ENCODE measurements at places on chromosomes 16 and 17.

- DNase-seq, result no peak
Measured at GRCh38 chr16:15701975-15702970, 52.2 kb downstream of the NDE1 start.

GRCh38 chr16:80986557-80986956 is 20.1 kb downstream of the CMC2 start:
- DNase-seq, result no peak

GRCh38 chr16:88883946-88884345 is 17.5 kb upstream of the PABPN1L start:
- DNase-seq, result peak; percentile 23

DNA sequence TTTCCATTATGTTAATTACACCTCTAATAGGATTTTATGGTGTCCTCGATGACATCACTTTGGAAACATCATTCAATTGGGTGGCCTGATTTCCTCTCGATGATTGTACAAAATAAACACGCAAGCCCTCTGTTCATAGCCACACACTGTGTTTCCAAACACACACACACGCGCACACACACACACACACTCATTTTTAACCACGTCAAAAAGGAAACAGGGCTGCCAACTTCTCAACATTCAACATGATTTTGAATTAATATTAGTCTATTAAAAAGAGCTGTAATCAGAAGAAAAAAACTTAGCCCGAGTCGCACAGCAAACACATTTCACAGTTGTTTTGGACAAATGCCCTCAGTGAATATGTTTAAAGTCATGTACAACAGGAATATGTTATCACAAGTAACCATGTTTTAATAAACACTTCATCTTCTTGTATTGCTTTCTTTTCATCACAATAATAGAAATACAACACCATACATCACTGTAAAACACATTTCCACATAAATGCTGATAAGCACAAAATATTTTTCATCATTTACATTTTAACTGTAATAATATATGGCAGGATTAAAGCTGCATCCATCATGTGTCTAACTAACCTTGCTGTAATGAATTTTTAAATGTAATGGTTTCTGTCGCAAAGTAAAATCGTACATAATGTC is 219.1 kb upstream of the IRX3 start:
- DNase-seq, result peak; percentile 73

DNA sequence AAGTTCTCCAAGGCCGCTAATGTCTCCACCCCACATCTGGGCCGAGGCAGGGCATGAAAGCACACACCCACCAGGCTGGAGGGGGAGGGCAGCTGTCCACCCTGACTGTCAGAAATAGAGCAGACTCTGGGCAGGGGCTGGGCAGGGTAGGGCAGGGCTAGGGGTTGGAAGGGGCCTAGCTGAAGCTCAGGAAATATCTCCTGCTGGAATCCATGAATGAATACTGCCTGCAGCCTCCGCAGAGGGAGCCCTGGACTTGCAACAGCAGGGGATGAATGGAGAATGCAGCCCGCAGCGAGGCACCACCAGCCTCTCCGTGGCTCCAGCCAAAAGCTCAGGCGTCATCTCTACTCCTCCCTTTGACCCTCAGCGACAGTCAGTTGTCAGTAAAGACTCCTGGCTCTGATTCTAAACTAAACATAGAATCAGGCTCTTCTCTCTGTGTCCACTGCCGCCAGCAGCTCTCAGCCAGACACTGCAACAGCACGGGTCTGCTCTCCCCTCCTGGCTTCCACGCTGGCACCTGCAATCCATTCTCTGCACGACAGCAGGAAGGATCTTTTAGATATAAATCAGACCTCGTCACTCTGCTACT is 23.9 kb upstream of the NGFR start:
- peak; percentile 15 for DNase-seq

- DNase-seq, result peak; percentile 92
Measured at GRCh38 chr17:68511671-68512246, 471 bp upstream of the PRKAR1A start.

GRCh38 chr17:36731811-36732210 is 130.4 kb downstream of the MRM1 start:
- DNase-seq, result peak; percentile 34

GRCh38 chr17:18186627-18186982 is 3.0 kb downstream of the ALKBH5 start:
- no peak for DNase-seq

DNA sequence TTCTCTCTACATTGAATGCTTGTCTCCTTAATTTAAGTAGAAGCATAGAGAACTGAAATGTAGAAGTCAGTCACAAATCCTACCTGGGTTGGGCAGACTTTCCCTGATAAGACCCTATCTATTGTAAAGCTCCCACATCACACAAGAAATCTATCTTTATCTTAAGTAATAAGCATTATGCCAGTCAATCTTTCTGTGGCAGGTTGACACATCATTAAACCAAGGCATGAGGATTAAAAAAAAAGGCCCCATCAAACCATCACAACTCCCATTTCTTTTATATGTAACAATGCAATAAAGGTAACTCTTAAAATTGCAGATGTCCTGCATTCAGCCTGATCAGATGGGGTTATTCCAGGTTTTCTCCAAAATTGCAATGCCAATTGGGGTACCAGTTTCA is 311.8 kb downstream of the TOX3 start:
- no peak for DNase-seq

DNA sequence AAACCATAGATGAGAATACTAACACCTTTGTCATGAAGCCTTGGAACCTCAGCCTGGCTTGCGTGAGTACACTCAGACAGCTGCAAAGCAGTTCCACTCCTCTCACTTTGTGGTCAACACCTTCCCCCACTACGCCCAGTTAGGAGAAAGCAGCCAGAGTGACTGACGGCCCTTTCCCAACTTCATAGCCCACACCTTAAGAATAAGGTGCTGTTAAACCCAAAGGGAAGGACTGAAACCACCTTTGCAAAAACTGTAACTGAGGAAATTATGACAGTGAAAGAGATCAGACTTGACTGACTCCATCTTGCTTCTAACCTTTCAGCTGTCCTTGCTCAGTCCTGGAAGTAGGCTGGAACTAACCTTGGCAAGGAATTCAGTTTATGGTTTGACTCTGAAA is 13.7 kb downstream of the N4BP1 start:
- DNase-seq, result no peak

GRCh38 chr17:35893751-35894150 is 13.6 kb upstream of the CCL5 start:
- DNase-seq, result no peak

GRCh38 chr16:85979605-85980004 is 80.6 kb downstream of the IRF8 start:
- no peak for DNase-seq

- DNase-seq, result no peak
Measured at GRCh38 chr17:40158438-40159013, 18.2 kb downstream of the CASC3 start.

- no peak for DNase-seq
Measured at GRCh38 chr16:62038225-62038624, 2.0 kb upstream of the CDH8 start.

GRCh38 chr17:39294060-39294459 is 68.3 kb upstream of the STAC2 start:
- DNase-seq, result no peak

GRCh38 chr17:82400830-82401229 is 17.3 kb upstream of the HEXD start:
- no peak for DNase-seq

DNA sequence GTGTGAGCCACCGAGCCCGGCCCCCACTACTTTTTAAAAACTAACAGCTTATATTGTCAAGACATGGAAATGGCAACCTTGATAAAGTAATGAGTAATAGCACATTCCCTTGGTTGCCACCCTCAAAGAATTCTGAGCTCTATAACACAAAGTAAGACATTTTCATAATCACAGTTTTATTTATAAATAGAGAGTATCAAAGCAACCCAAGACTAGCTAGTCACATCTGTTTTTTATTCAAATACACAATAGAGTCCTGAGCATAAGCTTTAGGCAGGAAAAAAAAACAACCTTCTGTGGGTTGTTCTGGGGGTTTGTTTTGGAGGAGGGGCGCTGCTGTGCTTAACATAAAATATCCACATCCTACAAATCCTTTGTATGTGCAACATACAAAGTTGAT is 68.7 kb downstream of the CEP95 start:
- DNase-seq, result no peak

- DNase-seq, result no peak
Measured at GRCh38 chr16:30645727-30646126, 5.0 kb upstream of the PRR14 start.

GRCh38 chr16:81861915-81862314 is 82.8 kb downstream of the PLCG2 start:
- no peak for DNase-seq

DNA sequence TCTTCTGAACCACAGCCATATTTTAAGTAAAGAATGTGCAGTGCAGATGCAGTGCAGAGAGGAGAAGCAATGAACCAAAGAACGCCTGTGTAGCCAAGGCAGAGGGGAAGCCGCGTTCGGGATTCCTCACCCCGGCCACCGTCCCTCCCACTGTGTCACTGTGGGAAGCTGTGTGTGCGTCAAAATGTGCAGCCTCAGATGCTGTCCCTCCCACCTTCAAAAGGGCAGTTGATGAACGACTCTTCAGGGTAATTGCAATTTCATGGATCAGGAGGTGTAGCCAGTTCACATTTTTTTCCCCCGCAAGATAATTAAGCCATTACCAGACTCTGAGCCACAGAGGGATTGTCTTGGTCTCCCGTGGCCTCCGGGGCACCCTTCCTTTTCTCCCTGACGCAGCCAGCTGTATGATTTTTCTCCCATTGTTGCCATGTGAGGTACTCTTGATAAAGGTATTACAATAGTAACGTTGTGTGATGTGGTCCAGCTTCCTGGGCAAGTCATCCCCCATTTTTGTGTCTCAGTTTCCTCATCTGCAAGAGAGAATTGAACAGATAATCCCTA is 190.0 kb downstream of the FOXL1 start:
- DNase-seq, result no peak

DNA sequence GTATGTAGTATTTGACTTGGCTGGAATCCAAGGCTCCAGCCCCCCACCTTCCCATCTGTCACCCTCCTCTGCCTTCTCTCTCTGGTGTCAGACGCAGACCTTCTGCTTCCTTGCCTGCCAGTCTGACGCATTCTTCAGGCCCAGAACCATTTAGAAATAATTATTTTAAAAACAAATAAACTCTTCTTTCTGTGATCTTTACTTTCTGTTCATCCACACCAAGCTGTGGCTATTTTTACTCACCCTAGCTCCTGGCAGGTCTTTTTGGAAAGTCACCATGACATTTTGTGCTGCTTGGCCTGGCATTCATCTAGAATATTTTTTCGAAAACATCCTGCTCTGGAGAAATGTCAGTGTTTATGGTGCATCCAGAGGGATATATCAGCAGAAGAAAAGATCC is 330.7 kb upstream of the ASIC2 start:
- no peak for DNase-seq

- no peak for DNase-seq
Measured at GRCh38 chr16:8894736-8895334, 12.7 kb downstream of the LITAFD start.

- no peak for DNase-seq
Measured at GRCh38 chr17:18172531-18173278, 10.9 kb upstream of the ALKBH5 start.

DNA sequence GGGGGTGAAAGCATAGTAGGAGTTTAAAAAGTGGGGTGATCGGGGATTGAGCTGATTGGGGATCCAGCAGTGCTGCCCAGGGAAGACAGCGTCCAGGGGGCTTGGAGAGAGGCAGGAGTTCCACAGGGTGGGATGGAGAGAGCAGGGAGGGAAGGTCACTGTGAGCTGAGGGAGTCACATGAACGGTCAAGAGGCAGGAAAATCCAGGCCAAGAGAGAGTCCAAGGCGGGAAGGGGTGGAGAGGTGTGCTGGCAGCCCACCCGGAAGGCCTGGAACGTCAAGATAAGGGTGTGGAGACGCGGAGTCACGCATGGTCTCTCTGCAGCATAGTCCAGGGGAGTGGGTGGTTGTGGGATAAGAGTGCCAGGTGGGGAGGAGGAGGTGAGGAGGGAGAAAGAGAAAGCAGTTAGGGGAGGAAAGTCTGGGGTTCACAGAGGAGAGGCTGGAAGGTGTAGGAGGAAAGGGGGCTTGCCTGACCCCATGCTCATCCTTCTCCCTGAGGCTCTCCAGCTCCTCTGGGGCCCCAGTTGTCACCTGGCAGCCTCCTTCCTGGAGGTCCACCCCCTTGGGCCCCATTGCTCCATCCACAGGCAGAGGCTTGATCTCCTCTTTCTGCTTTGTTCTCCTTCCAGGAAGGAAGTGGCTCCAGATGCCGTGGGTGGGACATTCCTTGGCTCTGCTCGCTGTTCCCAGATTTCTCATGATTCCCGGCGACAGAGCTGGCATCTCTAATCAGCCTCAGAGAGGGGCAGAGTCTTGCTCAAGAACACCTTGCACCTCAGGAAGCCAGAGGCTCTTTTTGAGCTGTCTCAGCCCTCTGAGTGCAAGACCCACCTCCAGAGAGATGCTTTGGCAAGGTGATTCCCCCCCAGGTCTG is 28.7 kb downstream of the CCR7 start:
- DNase-seq, result no peak

DNA sequence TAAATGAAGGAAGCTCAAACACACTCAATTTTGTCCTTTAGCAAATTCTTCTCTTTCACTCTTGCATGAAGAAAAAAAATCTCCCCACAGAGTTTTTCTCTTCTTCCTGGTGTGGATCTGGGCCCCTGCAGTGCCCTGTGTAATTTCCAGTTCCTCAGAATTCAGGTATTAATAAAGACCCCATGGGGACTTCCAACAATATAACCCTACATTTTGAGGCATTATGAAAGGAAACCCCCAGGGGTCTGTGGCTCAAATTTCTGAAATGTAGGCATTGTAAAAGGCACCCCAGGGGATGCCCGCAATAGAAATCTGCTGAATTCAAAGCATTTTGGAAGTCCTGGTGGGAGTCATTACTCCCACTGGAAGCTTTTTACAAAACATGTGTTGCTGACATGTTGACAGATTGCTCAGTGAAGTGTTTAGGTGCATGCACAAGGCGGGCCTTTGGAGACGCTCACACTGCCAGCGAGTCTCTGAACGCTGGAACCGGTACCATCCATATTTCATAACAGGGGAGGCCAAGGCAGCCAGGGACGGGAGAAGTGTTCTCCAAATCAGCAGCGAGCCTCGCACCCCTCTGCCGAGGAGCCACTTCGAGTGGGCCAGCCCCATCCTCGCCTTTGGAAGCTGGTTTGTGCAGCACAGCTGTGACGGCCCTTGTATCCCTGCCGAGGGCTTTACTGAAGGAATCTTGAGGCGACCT is 154.0 kb downstream of the ZNF423 start:
- DNase-seq, result peak; percentile 75

DNA sequence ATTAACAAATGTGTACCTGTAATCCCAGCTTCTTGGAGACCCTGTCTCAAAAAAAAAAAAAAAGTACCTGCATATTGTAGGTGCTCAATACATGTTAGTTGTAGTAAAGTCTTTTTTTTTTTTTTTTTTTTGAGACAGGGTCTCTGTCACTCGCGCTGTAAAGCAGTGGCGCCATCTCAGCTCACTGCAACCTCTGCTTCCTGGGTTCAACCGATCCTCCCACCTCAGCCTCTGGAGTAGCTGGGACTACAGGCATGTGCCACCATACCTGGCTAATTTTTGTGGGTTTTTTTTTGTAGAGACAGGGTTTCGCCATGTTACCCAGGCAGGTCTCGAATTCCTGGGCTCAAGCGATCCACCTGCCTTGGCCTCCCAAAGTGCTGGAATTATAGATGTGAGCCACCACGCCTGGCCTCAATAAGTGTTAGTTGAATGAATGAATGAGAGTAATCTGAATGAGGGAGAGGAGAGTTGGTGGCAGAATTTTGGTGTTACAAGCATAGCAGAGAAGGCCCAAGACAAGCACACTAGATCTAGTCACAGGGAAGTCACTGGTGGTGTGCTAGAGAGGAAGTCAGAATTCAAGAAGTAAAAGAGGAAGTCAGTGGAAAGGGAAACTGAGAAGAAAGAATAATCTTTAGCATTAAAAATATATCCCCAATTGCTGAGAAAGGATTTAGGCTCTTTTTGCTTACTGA is 9.4 kb upstream of the MYL4 start:
- no peak for DNase-seq

All from NCI-H1092 treated with DMSO at 0.1 percent for 48 hours (cell line).